ENCODE measurements at places on chromosomes 1 and 21.

GRCh38 chr1:55322842-55323241, 107.7 kb upstream of the USP24 start:
- DNase-seq, result no peak

- peak; percentile 49 for DNase-seq
Measured at GRCh38 chr21:45138199-45139002, 64.0 kb downstream of the ADARB1 start.

DNA sequence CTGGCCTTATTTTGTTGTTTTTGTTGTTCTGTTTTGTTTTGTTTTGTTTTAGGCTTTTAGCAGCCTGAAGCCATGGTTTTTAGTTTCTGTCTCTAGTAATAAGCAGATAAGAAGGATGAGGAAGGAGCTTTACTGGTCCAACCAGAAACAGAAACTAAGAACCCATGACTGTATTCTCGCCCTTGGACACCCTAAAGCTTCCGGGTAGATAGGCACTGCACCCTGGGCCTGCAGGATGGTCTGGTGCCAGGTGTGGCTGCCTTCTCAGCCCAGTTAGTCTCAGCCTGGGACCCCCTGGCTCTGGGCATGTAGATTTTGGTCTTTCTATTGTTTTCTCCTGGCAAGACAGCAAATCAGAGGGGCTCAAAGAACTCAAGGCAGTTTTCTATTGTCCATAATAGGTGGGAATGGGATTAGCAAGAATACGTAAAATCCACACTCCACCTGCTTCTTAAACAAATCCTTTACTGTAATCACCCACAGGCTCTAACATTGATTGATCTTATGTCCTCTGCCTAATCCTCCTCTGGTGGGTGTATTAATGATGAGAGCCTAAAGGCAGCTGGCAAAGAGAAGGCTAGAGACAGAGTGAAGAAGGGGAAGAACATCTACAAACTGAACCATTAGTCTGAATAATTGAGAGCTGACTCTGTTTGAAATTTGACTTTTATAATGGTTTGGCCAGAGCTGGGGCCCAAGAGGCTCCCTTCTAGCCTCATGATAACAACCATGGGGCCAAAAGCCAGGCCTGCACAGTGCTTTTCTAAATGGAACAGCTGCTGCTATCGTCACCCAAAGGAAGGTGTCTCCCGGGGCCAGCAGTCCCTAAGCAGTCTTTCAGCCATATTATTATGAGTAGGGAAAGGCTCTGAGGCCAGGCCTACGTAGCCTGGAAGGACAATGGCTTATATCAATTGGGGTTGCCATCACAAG, 106.8 kb upstream of the ATP1A1 start:
- DNase-seq, result no peak

- no peak for DNase-seq
Measured at GRCh38 chr21:35211782-35212181, 162.7 kb upstream of the RUNX1 start.

DNA sequence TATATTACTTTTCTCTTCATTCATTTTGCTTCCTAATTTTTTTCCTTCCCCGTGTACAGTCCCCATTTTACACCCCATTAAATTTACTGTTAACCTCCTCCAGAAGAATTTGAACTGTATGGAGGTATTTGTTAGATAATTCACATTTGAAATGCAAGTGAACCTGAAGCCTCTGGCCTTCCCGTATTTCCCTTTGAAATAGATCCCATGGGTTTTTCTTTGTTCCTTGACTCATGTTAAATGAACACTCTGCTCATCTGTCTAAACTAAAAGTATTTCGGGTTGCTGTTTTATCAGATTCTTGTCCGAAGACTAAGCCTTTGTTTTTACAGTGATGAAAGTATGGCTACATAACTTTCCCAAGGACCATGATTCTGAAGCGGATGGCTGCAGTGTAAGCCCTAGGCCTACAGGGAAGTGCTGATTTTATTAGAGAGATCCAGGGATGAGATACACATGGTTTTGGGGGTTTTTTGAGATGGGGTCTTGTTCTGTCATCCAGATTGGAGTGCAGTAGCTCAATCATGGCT, 187.9 kb downstream of the PATJ start:
- no peak for DNase-seq

GRCh38 chr1:73761559-73761958, 436.4 kb downstream of the LRRIQ3 start:
- no peak for DNase-seq

GRCh38 chr1:23995431-23995837, 15.3 kb upstream of the SRSF10 start:
- no peak for DNase-seq

DNA sequence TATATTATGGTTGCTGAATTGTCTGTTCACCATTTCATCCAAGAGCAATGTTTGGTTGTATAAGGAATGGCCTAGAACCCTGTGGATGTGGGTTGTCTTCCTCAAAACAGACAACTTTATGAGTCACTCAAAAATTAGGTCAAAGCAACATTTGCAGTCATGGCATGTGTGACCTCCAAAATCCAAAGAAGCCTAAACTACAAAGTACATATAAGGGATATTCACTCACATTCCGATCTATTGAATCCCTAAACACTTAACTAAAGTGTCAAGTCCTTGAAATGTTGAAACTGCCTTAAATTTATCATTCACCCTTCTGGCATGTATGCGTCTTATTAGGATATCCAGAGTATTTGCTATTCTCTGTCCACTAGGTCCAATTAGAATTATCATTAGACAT, 491.5 kb downstream of the NUF2 start:
- DNase-seq, result no peak

GRCh38 chr1:226223157-226223785, at the start of gene MIXL1:
TSS of gene MIXL1 (plus strand) at chr1:226223664. CDS start at chr1:226223682, 18 bp downstream.
- peak; percentile 40 for DNase-seq

DNA sequence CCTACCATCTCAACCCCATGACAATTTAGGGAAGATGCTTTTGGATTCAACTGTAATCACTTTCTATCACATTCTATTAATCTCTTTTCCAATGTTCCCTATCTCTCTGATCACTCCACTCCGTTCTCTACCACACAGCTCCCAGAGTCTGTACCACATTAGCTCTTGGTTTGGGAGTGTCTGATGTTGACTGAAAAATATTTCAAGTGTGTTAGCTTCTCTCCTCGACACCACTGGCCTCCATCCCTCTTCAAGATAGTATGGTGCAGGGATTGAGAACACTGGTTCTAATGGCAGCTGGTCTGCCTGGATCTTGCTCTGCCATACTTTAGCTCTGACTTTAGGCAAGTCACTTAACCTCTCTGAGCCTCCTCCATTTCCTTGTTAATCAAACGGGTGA, 39.9 kb downstream of the ATP1A1 start:
- no peak for DNase-seq

DNA sequence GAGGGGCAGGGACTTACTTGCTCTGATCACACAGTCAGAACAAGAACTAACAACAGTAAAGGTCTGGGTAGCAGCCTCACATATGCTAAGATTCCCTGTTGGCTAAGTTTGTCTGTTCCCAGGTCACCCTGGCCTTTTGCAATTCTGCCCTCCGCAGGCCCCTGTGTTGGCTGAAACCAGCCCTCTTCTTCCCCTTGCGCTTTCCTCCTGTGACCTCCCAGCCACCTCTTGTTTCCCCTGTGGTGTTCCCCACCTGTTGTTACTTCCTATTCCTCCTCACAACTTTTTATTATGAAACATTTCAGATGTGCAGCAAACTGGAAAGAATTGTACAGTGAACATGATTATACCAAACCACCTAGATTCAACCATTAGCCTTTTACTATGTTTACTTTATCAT, 23.4 kb downstream of the MAPKAPK2 start:
- no peak for DNase-seq

- DNase-seq, result no peak
Measured at GRCh38 chr1:96820107-96820506, 98.5 kb downstream of the PTBP2 start.

GRCh38 chr1:94316183-94316582, 78.8 kb upstream of the ARHGAP29 start:
- DNase-seq, result no peak

DNA sequence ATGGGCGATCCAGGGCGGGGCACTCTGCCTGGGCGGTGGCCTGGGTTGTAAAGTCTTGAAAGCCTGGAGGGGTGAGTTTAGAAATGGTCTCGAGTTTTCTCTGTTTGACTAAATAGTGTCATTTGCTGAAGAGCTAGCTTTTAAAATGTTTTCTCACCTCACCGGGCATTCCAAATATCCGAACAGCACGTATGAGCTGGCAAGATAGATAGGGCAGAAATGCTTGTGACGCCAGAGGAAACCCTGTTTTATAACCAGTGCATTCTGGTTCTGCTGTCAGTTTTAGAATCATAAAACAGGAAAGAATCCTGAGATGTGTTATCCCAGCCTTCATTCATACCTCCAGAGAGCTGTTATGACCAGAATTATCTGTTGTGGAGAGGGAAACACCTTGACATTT, 725 bp downstream of the RTCA start:
- DNase-seq, result no peak

- no peak for DNase-seq
Measured at GRCh38 chr21:26948194-26948593, 18.7 kb downstream of the ADAMTS5 start.

GRCh38 chr1:23980728-23981070, 572 bp upstream of the SRSF10 start:
- DNase-seq, result peak; percentile 68

GRCh38 chr1:187762118-187762517, 933.4 kb downstream of the PLA2G4A start:
- no peak for DNase-seq

GRCh38 chr1:57048856-57049255, 83.0 kb upstream of the C8B start:
- DNase-seq, result no peak

- DNase-seq, result no peak
Measured at GRCh38 chr1:17540255-17541001, 930 bp downstream of the ARHGEF10L start.

- no peak for DNase-seq
Measured at GRCh38 chr21:34974162-34974981, 74.7 kb downstream of the RUNX1 start.

DNA sequence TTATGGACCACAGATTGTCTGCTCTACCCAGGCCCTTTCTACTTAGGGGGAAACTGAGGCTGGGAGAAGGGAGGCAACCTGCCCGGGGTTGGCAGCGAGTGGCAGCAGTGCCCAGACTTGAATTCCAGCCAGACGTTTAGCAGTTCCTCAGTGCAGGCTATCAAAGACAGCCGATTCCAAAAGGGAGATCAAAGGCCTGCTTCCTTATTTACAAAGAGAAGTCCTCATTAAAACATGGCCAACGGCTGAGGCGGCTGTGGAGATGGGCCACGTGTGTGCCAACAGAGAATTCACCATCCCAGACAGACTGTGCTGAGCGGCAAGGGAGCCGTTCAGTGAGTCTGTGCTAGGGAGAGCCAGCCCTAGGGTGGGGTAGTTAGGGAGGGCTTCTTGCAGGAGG, 27.7 kb downstream of the C1QB start:
- no peak for DNase-seq

GRCh38 chr1:70169018-70169839, 36.1 kb downstream of the LRRC40 start:
- no peak for DNase-seq

DNA sequence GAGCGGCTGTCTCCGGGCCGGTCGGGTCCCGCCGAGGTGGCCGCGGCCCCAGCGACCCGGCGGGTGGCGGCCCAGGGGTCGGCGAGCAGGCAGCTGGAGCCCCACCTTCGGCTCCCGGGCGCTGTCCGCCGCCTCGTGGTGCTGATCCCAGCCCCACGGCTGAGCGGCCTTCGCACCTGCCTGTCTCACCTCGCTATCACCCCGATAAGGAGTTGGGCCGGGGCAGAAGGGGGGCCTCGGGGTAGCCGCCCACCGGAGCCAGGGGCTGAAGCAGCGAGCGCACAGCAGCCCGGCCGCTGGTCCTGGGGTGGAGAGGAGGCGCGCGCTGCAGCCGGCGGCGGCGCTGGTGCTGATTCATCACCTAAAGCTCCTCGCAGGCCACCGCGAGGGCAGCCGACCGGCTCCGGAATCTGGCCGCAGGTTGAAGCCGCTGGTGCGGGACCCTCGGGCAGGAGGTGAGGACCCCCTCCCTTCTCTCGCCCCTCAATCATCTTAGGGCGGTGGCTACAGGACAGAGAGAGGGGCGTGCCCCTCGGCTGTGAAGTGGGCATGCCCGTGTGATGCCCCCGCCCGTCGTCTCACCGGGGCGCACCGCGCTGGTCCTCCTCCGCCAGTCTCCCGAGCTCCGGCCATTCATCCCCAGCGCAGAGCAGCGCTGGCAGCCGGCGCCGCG, 575 bp downstream of the TRIM67 start:
- DNase-seq, result peak; percentile 65

GRCh38 chr1:107276247-107276646, 135.4 kb downstream of the NTNG1 start:
- DNase-seq, result no peak

DNA sequence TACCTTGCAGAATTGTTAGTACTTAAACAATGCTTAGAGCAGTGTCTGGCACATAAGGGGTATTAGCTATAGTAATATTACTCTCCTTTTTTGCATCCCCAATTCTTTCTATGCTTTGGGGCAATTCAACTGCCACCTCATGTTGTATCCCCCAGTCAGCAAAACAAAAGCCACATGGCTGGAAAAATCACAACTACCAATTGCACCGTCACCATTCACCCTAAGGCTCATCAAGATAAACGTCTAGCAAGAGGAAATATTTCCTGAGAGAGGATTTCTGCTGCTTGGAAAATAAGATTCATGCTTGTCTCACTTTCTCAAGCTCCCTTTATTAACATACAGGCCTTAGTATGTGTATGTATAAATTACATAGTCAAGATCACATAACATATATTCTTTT, 12.1 kb upstream of the TLR5 start:
- no peak for DNase-seq

- DNase-seq, result no peak
Measured at GRCh38 chr1:12430525-12430924, 187.5 kb downstream of the DHRS3 start.

DNA sequence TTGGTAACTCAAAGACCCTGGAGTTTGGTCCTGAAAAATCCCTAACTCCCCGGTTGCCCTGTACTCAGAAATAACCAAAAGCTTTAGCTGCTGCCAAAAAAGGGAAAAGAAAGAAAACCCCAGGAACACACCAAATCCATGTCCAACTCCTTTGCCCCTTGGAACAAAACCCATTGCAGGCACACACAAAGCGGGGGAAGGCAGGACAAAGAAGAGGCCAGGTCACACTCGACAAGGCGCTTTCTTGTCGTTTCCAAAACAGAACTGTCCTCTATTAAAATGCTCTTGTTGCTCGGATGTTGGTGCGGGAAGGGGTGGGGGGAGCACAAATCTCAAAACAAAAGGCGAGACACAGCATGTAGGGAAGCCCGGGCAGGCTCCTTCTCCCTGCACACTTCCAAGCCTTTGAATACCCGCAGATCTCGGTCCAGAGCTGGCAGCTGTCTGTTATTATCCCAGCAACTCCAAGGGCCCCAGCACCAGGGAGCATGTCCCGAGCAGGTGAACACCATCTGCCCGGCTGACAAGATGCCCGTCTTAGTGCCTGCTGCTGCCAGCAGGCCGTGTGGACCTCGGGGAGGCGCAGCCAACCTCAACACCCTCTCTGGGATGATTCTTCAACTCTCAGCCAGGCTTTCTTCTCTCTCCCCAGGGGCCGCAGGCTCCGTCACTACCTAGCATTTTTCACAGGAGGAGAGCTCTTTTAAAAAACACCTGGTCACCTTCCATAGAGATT, 96.4 kb downstream of the SSBP3 start:
- no peak for DNase-seq

Data from hematopoietic multipotent progenitor cell (in vitro differentiated cells).